Stimulated activated CD4-positive, alpha-beta T cell treated with anti-CD3 and anti-CD28 coated beads, Interleukin-2, amount 100 ng/mL, for 48 hours (primary cell): ENCODE measurements at places on chromosomes 13 and 19.
A peak's percentile ranks its signal among the peaks of the same experiment; 100 is the strongest.

DNA sequence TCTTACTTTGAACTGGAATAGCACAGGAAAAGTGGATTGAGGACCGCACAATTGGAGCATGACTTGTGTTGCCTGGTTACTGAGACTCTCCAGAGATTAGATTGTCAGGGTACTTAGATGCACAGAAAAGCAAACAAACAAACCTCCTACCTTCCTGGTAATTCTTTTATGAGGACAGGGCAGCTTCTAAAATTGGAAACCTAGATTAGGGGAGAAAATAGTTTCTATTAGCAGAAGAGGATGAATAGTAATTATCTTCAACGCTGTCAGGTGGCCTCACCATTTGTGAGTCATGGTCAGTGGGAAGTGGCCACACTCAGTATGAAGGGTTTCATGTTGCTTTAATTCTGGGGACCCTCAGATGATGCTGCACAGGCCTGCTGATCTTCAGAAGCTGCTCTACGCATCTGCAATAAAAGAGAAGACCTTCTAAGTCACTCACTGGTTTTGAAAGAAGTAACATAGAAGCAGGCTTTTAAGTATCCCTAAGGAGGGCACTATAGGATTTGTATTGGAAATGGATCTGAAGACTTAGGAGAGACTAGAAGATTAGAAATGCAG lies 106.8 kb downstream of the LACC1 start:
- no peak for DNase-seq

- DNase-seq = no peak
These were observed 104.8 kb downstream of the POSTN start for GRCh38 chr13:37493775-37494174.

DNA sequence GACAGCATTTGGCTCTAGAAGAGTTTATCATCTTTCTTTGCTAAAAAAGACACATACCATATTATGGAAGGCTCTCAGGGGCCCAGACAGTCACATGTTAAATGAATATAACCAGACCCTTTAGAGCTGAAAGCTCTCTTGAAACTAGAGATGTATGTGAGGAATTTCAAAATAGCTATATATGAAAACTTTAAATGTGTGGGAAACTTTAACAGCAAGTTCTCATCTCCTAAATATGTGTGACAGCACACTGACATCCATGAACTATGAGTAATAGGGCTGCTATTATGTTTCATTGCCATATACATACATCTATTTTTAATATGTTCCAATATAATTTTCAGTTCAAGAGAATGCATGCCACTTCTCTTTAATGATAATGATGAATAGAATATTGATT lies 509.5 kb downstream of the GPC6 start:
- no peak for DNase-seq

- peak; percentile 39 for DNase-seq
These were observed 622 bp downstream of the DNM2 start for GRCh38 chr19:10718205-10719196.

GRCh38 chr13:41500511-41500910 lies 43.2 kb downstream of the RGCC start:
- DNase-seq = no peak

DNA sequence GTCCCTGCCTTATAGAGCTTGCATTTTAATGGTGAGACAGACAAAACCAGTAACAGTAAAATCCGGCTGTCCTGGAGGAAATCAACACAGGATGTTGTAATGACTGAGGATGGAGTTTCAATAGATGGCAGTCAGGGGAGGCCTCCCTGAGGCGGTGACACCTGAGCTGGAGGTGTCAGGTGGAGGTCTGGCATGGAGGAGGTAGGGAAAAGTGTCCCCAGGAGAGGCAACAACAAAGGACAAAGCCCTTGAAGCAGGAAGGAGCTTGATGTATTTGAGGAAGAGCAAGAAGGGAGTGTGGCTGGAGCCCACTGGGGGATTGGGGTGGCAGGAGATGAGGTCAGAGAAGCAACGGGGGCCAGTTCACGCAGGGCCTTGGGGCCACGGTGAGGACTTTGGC lies 7.8 kb downstream of the GRIN2D start:
- DNase-seq = no peak

GRCh38 chr13:72960114-72960513 lies 98.7 kb upstream of the KLF5 start:
- DNase-seq = no peak

DNA sequence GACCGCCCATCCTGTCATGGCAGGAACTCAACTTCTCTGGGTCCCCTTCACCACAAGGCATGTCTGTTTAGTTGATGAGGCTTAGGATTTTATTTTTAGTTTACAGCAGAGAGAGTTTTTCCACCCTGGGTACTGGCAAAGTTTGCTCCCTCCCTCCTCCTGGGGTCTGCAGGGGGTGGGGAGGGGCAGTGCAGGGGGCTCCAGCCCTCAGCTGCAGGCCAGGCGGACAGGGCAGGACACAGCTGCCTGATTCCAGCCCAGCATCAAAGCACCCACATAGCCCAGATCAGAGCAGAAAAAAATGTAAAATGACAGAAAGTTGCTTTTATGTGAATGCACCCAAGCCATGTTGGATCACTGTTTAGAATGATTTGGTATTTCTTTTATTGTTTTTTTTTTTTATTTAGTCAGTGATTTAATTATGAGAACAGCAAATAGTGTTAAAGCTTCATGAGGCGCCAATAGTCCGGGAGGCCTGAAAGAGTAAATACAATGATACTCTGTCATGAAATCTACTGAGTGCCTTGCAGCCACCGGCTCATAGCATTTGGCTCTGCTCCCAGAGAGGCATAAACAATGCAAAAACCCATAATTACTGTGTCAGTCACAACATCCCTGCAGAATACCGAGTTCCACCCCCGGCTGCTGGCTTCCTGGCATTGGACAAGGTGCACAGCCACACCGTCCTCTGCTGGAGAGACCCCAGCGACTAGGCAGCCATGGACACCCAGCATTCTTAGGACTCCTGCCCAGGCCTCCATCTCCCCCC lies 923.5 kb downstream of the UQCRFS1 start:
- DNase-seq = no peak
